GM12892 (cell line): ENCODE measurements at places on chromosomes 5 and 9.

GRCh38 chr5:107487056-107487542 is 183.6 kb downstream of the EFNA5 start:
- no peak for DNase-seq

- DNase-seq = no peak
These were observed 6.6 kb upstream of the PHF19 start for GRCh38 chr9:120883608-120883996.

DNA sequence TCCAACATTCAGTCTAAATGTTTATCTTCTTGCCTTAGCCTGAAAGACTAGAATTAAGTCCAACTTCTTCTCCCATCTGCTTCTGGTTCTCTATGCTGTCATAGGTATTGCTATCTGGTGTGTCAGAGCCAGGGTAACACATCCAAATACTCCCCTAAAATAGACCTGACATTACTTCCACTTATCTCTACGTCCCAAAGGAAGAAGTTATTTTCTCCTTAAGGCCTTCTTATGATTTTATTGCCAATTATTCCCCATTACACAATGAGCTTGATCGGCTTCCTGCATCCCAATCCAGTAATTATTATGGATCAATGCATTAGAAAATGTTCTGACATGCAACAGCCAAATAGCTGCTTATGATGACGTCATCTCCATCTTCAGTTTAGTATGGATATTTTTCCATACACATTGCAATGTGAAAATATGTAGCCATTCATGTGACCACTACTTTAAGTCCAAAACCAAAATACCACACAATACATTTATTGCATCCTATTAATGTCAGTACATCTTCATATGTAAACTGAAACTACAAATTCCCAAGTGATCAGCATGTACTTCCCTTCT is 555.5 kb downstream of the MAT2B start:
- DNase-seq = no peak

- peak; percentile 57 for DNase-seq
These were observed 764 bp upstream of the VDAC1 start for GRCh38 chr5:134005417-134006061.

GRCh38 chr5:71899865-71900342 is 180.8 kb downstream of the CARTPT start:
- no peak for DNase-seq

- no peak for DNase-seq
These were observed 253.1 kb upstream of the PANK3 start for GRCh38 chr5:168832308-168832707.

DNA sequence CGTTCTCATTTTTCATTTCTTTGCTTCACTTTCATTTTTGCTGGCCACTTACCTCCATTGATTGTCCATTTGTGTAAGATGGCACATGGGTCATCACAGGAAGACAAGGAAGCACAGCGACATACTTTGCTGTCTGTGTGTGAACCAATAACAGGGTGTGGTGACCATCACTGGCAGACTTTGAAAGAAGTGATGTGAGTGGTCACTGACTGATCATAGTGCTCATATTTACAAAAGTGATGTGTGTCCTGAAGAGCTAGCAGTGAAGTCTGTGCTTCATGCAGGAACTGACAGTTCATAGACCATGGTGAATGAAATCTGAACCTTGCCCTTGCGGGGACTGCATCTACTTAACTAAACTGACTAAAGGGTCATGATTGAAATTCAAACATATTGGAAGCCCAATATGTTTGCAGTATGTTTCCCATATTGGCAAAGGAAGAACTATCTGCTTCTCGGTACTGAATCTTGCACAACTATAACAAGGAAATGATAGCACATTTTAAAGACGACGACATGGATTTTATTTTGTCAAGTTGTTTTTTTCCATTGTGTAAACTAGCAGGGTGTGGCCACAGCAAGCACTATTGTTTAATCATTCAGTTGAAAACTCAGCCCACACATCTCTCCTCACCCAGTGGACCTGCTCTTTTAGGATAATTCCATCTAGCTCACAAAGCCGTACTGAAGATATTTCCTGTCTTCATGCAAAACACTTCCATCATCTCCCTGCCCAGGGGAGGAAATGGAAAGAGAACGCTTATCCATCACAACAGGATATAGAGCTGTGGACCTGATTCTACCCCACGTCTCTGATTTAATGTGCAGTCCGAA is 232.0 kb upstream of the ANKRD55 start:
- DNase-seq = no peak

GRCh38 chr5:40260361-40260760 is 419.4 kb upstream of the PTGER4 start:
- no peak for DNase-seq

DNA sequence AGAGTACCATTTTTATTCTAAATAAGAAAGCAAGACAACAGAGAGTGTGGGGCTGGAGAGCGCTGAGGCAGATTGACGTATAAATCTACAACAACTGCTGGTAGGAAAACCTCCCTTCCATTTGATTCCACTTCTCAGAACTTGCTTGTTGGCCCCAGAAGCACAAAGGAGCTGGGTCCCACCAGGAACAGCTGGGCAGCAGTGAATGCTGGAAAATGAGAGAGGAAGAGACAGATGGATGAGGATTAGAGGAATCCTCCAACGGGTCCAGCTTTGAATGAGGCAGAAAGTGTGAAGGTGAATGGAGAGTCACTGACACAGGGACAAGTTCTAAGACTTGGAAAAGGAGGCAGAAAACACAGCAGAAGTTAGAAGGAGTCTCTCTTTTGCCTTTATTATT is 14.8 kb downstream of the TAS2R1 start:
- DNase-seq = no peak

GRCh38 chr9:79471580-79472543 is 99.9 kb upstream of the TLE4 start:
- DNase-seq = no peak

DNA sequence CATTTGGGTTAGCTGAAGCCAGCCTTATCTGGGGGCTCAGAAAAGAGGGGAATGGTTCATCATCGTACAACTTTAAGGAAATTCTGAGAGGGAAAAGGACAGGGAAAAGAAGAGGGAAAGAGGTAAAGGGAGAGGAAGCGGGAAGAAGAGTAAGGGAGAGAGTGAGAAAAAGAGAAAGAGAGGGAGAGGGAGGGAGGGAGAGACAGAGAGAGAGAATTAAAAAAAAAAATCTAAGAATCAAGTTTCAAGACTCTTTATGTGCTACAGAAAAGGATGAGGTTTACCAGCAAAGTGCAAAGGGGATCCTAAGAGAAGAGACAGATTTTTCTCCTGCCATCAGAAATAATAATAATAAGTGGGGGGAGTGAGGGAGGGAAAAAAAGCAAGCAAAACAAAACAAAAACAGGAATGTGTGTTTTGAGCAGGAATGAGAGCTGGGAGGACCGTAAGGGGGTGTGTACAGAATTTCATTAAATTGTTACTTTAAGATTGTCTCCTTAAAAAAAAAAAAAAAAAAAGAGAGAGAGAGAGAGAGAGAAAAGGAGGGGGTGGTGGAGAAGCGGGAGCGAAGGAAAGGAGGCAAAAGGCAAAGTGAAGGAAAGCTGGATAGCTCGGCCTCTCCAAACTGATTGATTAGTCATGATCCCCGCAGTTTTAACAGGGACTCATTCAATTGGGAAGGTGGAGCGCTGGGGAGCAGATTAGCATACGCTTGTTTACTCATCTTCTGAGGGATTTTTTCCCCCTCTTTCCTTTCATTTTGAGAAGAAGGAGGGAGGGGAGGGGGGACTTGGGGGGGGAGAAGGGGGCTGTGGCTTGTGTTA is 438 bp upstream of the PAPPA start:
- no peak for DNase-seq

GRCh38 chr5:142601432-142601831 is 84.5 kb downstream of the FGF1 start:
- no peak for DNase-seq

DNA sequence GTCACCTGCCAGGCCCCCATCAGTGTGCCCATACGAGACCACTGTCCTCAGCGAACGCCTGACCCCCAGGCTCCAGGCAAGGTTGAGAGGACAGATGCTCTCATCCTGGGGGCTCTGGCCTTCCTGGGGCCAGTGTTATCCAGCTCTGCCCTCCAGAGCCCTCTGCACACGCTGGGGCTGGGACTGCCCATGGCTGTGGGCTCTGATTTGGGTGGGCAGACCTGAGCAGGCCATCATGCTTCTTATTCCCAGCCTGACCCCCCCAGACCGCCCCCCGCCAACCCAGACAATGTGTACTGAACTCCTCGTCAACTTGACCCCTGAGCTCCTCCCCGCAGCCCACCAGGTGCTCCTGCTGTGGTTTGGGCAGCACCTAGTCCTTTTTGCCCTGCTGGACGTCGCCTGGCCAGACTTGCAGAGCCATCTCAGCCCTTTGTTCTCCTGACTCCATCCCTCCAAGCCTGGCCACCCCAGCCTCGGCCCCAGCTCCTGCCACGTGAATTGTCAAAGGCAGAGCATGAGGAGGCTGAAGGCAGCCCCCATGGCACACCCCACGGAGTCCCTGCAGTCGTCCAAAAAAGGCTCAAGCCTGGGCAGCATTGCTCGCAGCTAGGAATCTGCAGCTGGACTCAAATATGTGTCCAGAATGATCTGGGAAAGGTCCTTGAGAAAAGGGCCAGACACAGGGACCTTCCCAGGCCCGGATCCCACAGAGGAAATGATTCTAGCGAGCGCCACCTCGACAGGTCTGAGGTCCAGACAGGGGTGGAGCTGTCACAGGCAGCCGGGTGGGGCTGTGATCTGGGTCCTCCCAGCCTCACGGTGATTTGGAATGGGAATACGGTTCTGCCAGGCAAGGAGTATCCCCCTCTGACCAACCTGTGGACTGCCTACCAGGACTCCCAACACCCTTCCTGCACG is 87.0 kb downstream of the ADAMTS2 start:
- DNase-seq = no peak

- DNase-seq = no peak
These were observed 67.9 kb downstream of the PSMB7 start for GRCh38 chr9:124347206-124347967.

DNA sequence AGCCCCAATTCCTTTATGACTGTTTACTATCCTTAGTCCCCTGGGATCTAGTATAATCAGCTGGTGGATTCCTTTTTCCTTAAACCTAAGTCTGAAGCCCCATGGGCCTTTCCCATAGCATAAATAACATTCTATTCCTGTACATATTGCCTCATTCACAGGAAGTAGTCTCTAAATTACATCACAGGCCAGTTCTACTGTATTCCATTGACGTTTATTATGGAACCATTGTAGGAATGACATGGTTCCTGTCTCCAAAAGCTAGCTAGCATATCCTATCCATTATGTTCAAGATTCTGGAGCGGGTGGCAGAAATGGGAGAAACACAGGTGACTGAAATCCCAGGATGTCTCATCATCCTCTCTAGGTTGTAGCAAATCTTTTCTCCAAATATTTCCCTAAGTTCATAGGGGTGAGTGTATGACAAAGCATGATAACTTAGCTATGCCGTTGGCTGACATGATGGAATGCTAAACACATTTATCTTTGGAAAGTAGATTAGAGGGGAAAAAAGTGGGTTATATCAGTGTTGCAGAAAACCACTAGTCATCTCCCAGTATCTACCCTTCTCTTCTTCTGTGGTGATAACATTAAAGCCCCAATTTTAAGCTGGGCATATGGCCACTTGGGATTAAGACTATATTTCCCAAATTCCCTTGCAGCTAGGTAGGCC is 140.1 kb downstream of the FGF1 start:
- DNase-seq = no peak

DNA sequence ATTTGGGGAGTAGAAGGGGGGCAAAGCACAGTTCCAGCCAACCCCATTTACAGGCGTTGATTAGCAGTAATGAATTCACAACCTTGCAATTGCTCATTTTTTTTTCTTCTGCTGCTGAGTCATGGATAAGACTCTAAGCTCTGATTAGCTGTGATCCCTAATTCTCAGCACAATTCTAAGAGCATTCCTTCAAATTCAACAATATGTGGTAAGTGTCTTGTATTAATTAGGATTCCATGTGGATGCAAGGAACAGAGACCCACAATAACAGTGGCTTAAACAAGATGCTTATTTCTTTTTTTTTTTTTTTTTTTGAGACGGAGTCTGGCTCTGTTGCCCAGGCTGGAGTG is 133.4 kb downstream of the PALM2AKAP2 start:
- DNase-seq = no peak

DNA sequence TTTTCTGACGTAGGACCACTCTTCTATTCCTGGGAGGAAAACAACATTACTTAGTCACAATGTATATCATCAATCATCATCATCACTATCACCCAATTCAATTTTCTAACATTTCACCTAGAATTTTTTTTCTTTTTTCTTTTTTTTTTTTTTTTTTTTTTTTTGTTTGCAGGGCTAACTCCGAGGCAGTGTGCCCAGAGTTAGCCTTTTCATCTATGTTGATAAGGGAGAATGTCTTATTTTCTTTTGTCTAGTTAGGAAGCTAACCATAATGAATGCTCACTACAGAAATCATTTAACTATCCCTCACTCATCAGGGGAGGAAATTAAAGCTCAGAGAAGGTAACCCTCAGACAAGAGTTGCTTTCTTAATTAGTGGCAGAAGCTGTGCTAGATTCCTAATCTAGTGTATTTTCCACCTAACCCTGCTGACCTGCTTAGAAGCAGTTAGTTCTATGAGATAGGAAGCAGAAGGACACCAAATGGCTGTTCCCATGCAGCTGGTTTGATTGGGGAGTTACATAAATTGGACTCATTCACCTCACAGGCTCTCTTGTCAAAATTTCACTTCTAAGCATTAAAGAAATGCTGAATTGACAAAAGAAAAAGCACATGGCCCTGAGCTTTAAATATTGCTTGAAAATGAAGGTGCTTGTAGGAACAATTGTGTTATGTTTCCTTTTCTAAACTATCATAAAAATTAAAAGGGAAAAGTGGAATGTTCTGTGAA is 8.6 kb upstream of the PRRC1 start:
- DNase-seq = no peak

DNA sequence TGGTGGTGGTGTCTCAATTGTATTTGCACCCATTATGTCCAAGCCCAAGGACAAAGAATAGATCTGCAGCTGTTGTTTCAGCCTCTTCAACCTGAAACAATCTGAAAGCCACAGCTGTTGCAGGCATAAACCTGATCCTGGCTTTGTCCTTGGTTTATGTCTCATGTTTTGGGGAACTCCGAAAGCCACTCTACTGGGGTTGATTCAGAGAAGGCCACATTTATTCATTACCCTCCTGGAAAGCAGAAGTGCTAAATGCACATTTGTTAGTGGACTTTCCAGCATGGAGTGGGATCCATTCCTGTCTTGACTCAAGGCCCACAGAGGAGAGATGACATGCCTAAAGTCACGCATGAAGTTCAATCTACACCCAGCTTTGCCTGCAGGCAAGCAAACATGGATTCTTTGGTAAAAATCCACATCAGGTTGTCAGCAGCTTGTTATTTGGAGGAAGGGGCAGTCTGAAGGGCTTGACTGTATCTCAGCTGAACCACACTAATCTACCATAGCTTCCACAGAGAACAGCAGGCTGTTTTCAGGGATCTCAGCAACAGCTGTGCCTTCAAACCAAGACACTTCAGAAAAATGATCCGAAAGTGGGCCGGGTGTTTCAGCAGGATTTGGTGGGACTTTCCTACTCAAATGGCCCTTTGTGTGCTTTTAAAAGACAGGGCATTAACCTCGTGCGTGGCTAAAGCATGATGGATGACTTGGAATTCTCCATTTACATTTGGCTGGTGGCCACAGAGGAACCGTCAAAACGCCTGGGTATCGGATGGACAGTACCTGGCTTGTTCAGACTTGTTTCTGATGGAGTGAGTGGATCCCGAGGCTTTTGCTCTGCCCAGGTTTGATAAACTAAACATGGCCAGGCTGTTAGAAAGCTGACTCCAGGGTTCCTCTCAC is 36.2 kb upstream of the ADAM19 start:
- DNase-seq = no peak
